Natural killer cell (primary cell): ENCODE measurements at places on chromosomes 6 and 20. TPM values are rescaled to one million over a fixed set of nuclear protein-coding genes. Genes with fewer than 3 reads are reported as not detected.
A peak's percentile ranks its signal among the peaks of the same experiment; 100 is the strongest.

DNA sequence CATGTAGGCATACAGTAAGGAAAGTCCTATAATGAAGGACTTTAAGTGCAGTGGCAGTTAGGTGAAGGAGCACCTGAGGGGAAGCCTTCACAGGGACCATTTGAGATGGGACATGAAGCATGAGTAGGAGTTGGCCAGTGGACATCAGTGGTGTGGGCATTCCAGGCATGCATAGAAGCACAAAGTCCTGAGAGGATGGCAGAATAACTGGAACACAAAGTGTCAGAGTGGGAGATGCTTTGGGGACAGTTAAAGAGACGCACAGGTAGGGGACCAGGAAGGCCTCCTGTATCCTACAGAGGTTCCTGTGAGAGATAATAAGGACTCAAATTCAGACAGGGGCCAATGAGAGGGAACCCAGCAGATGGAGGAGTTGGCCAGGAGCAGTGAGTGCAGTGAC is 26.4 kb upstream of the EFHC1 start:
- H3K36me3 ChIP-seq, result no peaks in the 10 kb centered on the region
- H3K27ac ChIP-seq, result peak overlapping the region; percentile 52
- no peak overlapping the region for H3K4me3 ChIP-seq
- peaks cover 48% of the 10 kb centered on the region for H3K4me1 ChIP-seq
- no peaks in the 10 kb centered on the region for H3K27me3 ChIP-seq
- DNase-seq, result no peak

DNA sequence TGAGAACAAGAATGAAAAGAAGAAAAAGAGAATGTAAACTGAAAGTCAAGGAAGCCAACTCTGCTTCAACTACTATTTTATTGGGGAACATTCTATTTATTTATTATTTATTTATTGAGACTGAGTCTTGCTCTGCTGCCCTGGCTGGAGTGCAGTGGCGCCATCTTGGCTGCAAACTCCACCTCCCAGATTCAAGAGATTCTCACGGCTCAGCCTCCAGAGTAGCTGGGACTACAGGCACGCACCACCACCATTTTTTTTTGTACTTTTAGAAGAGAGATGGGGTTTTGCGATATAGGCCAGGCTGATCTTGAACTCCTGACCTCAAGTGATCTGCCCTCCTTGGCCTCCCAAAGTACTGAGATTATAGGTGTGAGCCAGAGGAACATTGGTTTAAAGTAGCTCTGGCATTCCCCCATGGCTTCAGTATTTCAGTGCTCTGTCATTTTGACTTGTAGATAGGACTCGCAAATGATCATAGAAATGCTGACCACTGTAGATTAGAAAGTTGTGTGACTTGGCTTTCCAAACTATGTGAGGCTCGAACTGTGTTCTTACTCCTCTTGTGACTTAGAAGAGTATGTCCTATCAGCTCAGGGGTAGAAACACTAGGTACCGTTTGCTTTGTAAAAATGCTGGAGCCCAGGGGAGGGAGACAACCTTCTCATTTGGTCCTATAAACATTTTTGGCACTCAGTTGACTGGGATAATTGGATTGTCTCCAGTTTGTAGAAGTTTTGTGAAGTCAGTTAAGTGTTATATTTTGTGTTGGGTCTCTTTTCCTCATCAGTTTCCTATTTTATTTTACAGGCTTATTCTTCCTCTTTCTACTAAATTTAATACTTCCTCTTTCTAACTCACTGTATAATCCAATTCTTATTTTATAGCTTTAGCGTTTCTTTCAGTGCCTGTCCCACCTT is 544.9 kb upstream of the CITED2 start:
- H3K4me3 ChIP-seq, result no peak overlapping the region
- no peaks in the 10 kb centered on the region for H3K36me3 ChIP-seq
- H3K4me1 ChIP-seq, result no peaks in the 10 kb centered on the region
- no peak overlapping the region for H3K27ac ChIP-seq
- H3K27me3 ChIP-seq, result no peaks in the 10 kb centered on the region

- no peaks in the 10 kb centered on the region for H3K36me3 ChIP-seq
- no peak overlapping the region for H3K27ac ChIP-seq
- H3K4me1 ChIP-seq, result no peaks in the 10 kb centered on the region
- no peak for DNase-seq
- peaks cover 11% of the 10 kb centered on the region for H3K27me3 ChIP-seq
Measured at GRCh38 chr6:38818691-38819090, 103.6 kb downstream of the DNAH8 start.

Gene C2
- total RNA-seq, result 1.3 TPM

Gene HEBP2
- total RNA-seq, result 14.2 TPM
